NCI-H1048 (cell line): ENCODE measurements at places on chromosomes 1 and 21.
A peak's percentile ranks its signal among the peaks of the same experiment; 100 is the strongest.

DNA sequence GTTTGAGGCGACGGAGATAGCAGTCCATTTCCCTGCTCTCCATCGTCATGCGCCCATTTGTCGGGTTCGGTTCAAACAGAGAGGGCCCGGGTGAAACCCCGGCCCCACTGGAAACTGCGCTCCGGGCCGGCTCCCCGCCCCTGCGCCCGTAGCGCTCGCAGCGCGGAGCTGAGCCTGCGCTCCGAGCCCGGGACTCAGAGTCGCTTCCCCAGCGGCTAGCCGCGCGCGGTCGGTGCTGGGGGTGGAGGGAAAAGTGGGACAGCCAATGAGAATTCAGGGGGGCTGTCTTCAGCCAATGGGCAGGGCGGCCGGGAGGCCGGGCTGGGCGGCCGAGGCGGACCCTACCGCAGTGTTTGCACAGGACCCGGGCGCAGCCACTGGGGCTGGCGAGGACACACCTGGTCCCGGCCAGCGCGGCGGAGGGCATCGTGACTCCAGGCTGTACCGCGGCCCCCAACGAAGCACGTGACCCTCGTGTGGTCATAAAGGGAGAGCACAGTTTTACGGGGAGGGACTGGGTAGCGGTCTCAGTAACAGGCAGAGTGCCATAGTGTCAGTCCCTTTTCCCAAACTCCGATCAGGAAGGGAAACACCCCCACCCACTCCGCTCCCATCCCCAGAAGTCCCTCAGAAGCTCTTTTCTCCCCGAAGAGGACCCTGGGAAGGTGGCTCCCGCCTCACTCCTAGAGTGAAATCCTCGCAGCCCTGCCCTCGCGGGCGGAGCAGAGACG is at the start of gene INKA2:
INKA2 (minus strand) TSS at position 202 of the 731 bp plus-strand sequence; CDS start at position 49, 153 bp downstream.
- peak; percentile 47 for DNase-seq

DNA sequence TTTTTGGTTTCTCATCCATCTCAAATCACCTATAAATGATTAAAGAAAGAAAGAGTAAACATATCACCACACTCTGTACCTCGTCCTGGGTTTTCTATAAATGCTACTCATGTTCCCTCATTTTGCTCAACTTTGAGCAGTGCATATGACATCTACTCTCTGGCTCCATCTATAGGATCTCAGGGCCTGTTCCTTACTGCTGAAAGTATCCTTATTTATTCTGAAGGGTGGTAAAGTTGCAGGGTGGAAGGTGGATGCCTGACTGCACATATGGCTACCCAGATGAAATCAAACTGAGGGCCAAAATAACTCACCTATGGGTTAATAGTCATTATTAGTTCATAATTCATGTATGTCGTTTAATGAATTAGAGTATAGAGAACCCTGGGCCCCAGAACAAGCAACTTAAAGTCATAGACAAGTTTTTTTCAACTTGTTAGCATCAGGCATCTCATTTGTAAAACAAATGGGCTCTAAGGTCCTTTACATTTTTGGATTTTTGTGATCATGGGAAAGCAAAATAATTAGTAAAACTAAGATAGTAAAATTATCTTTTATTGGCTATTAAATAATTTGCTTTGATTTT is 46.5 kb downstream of the NCF2 start:
- DNase-seq, result peak; percentile 39

- no peak for DNase-seq
Observed at GRCh38 chr21:14288922-14289321, 73.0 kb downstream of the RBM11 start.

- DNase-seq, result no peak
Observed at GRCh38 chr1:212561501-212561931, 47.0 kb upstream of the ATF3 start.

- DNase-seq, result no peak
Observed at GRCh38 chr1:115827452-115828044, 13.4 kb downstream of the NHLH2 start.

DNA sequence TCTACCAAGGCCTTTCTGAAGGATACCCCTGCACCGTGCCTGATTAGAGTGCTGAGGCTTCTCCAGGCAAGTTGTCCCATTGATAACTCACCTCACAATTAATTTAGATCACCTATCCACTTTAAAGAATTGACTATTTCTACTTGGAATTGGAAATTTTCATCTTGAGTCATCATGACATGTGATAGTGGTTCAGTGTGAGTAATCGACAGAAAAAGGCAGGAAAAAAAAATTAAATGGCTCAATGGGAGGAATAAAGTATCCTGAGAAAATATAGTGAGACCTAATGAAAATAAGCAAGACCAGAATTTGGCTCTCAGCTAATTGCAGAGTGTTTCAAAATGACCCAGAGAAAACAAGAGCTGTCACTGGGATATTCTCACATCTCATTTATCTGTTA is 222.4 kb upstream of the C8B start:
- DNase-seq, result no peak

- DNase-seq, result no peak
Observed at GRCh38 chr1:77994117-77994705, 10.5 kb upstream of the DNAJB4 start.

DNA sequence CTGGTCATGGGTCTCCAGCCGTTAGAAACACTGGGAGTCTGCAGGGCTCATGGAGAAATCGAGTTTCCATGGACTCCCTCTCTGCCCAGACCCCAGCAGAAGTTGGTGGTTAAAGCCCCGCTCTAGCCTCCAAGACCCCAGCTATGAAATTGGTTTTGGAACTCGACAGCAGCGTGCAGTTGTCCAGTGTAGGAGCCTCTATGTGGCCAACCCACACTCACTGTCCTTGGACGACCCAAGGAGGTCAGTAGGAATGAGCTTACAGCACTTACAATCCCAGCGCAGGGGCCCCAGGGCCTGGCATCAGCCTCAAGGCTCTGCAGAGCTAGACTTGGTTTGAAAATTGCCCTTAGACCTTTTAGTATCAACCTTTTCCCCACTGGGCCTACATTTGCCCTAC is 3.2 kb upstream of the PRDM16 start:
- DNase-seq, result no peak

GRCh38 chr1:193237381-193237978 is 51.1 kb upstream of the B3GALT2 start:
- DNase-seq, result no peak

GRCh38 chr21:29075706-29076466 is 2.4 kb upstream of the CCT8 start:
- DNase-seq, result no peak

GRCh38 chr1:117045644-117046043 is 14.5 kb upstream of the TTF2 start:
- DNase-seq, result no peak

GRCh38 chr21:14602382-14602958 is 56.4 kb upstream of the SAMSN1 start:
- DNase-seq, result no peak

GRCh38 chr1:69739251-69739605 is 171.5 kb downstream of the LRRC7 start:
- DNase-seq, result no peak

DNA sequence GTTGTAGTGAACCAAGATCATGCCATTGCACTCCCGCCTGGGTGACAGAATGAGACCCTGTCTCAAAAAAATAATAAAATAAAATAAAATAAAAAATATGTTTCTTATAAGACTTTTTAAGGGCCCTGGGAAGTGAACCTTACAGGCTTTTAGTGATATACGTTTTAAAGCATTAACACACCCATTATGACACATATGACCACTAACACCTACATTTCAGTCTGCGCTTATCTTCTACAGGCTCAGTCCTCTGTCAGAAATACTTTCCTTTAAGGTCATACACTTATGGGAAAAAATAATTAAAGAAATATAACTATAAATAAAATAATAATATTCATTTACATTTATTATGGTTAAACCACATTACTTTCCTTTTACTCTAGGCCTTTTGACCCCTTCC is 21.9 kb downstream of the ADSS2 start:
- DNase-seq, result no peak

GRCh38 chr1:115463347-115463746 is 125.3 kb upstream of the NGF start:
- no peak for DNase-seq

DNA sequence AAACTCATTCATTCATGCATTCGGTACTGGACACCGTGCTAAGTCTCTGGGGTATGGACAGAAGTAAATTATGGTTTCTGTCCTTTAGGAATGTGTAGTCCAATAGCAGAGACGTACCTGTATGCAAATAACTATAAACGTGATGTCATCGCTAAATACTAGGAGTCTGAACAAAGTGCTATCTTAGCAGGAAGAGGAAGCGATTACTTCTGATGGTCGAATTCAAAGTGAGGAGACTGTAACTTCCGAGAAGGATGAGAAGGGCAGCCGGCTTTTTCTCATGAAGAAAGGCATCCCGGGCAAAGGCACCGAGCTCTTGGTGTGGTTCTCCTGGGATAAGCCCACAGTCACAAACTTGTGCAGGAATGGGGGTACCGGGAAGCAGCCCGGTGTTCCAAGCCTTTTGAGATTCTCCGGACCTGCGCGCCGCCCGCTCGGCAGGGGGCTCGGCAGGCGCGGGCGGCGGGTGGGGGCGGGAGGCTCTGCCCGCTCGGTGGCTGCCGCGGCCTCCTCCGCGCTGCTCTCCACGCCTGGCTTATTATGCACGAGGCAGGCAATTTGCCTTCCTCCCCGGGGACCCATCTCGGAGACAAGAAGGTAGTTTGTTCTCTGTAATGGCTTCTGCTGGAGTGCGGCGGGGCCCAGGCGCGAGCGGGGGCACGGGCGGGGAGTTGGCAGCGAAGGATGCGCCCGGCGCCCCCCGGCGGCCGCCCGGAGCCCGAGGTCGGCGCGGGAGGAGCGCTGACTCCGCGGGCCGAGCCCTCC is 67.5 kb upstream of the CD1D start:
- DNase-seq, result no peak

- DNase-seq, result no peak
Observed at GRCh38 chr1:17276568-17276967, 27.7 kb downstream of the PADI3 start.

DNA sequence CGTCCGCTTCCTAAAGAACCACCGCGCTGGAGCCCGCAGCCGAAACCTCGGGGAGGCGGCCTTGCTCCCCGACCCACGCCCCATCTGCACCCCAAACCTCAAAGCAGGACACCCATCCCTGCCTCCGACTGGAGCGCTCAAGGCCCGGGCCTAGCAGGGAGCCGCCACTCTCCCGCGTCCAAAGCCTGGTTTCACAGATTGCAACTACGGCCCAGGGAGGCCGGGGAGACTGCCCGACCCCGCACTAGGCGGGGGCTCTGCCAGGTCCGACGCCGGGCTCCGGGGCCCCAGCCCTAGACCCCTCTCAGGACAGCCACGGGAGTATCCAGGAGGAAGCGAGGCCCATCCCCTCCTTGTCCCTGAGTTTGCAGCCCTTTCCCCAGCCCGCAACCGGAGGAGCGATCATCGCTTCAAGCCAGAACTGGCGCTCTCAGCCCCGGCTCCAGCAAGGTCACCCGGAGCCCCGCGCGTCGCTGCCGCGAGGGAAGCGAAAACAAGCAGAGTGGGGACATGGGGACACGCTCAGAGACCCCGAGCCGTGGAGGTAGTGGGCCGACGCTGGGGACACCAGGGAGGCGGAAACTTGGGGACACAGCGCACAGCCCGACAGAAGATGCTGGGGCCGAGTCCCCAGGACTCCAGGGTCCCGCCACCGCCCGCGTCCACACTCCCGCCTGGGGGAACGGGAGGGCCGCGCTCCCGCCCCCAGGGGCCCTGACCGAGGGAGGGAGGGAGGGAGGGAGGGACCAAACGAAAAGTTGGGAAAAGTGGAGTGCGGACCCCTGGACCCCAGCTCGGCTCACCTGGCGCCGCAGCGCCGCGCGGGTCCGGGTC is 433 bp downstream of the TMEM200B start:
- no peak for DNase-seq

GRCh38 chr1:62144238-62144831 is 50.3 kb upstream of the L1TD1 start:
- DNase-seq, result peak; percentile 15

DNA sequence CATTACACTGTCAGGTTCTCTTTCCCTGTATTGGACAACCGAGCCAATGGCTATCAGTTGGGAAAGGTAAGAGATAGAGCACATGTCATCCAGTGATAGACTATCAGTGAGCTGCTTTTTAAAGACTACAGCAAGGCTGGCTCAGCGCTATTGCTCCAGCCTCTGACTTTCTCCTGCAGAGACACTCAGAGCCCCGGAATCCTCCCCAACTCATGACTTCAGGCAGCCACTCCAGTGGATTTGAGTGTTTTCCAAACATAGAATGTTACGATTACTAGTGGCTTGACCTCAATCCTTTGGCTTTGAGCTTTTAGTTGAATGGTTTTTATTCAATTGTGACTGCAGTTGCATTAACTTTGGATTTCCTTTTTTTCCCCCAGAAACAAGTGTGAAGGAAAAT is 331.9 kb downstream of the DISC1 start:
- no peak for DNase-seq

- DNase-seq, result no peak
Observed at GRCh38 chr1:12014141-12014991, 4.9 kb upstream of the MIIP start.

- DNase-seq, result no peak
Observed at GRCh38 chr1:240337781-240338180, 246.1 kb downstream of the FMN2 start.

DNA sequence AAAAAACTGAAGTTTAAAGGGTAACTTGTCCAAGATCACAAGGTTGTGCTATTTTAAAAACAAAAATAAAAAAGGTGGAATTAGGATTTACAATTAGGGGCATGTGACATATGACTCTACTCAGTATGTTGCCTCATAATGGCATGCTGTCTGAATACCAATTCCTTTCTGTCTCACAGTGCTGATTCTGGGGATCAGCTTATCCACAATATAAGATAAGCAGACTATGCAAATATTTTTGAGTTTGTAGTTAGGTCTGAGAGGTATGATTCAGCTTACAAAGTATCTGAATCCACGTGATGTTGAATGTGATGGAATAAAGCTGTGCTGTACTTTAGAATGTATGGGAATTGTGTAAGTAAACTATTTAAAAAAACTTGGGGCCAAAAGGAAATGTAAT is 216.6 kb downstream of the HHIPL2 start:
- no peak for DNase-seq

DNA sequence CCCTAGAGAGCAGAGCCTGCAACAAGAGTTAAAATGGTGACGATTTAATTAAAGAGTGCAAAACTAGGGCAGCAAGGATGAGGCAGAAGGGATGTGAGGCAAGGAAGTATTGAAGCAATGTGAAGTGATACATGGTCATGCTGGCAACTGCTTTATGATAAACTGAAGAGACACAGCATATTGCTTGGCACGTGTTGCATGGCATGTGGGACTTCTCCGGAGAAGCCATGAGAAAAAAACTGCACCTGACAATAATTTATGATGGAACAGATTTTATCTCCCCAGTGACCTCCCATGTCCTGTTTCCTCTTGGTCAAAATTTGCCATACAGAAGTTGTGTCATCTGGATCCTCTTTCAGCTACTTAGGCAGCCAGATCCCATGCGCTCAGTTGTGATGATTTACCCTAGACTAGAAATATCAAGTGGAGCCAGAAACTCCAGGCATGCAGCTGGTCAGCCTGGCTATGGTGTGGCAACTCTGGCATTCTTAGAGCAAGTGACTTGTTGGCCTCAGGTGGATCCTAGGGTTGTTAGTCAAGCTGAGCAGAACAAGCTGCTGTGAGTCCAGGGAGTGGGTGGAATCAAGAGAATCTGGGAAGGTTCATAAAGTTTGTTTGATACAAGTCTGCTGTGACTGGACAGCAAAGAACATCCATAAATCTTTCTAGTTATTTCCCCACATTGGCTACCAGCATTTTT is 611.4 kb upstream of the USP24 start:
- no peak for DNase-seq

GRCh38 chr1:12618965-12619791 is 1.2 kb upstream of the DHRS3 start:
- no peak for DNase-seq

- peak; percentile 37 for DNase-seq
Observed at GRCh38 chr1:182446033-182446669, 3.8 kb upstream of the RGSL1 start.
